ENCODE measurements at places on chromosomes 5 and 9. TPM values are rescaled to one million over a fixed set of nuclear protein-coding genes. Genes with fewer than 3 reads are reported as not detected.

Gene FOXD4L6
- under 0.01 TPM for total RNA-seq

Gene TMEM250
- 39.7 TPM for total RNA-seq

Gene FBLL1
- total RNA-seq, result 0.32 TPM

Gene EQTN
- not detected for total RNA-seq

Gene SIGMAR1
- 76.7 TPM for total RNA-seq

Gene PCDHGB3
- 5.2 TPM for total RNA-seq

Gene SMC2
- 19.0 TPM for total RNA-seq

Gene NMUR2
- not detected for total RNA-seq

Gene TRPM3
- total RNA-seq, result under 0.01 TPM

Gene PCDHA2
- total RNA-seq, result under 0.01 TPM

Gene SAXO1
- not detected for total RNA-seq

Gene SCGB3A2
- total RNA-seq, result not detected

Gene F2RL1
- total RNA-seq, result 26.3 TPM

Gene CCL21
- total RNA-seq, result not detected

Gene CFAP157
- under 0.01 TPM for total RNA-seq

Gene C5orf52
- not detected for total RNA-seq

Gene PCDHA11
- total RNA-seq, result under 0.01 TPM

Gene PTGES
- 16.0 TPM for total RNA-seq

Gene CLK4
- total RNA-seq, result 26.3 TPM

Gene SLC12A2
- 37.1 TPM for total RNA-seq

Gene SARDH
- 5.5 TPM for total RNA-seq

Gene MRPL36
- total RNA-seq, result 55.1 TPM

Gene ANKRD31
- total RNA-seq, result under 0.01 TPM

Gene PCDHAC1
- total RNA-seq, result under 0.01 TPM

Gene SLC25A2
- 0.64 TPM for total RNA-seq

Gene ENTPD2
- not detected for total RNA-seq

Gene SMIM33
- total RNA-seq, result not detected

Gene CAMK4
- total RNA-seq, result 3.2 TPM

Gene SLC30A5
- 55.1 TPM for total RNA-seq

Gene PTCD2
- 7.7 TPM for total RNA-seq

Gene ITGA1
- total RNA-seq, result 104 TPM

Gene C9orf50
- total RNA-seq, result not detected

Gene PCDHGA2
- 2.6 TPM for total RNA-seq

Gene HCN1
- under 0.01 TPM for total RNA-seq

Gene MEGF10
- total RNA-seq, result 0.97 TPM

Gene SLC6A7
- under 0.01 TPM for total RNA-seq

Gene TICAM2
- total RNA-seq, result 7.1 TPM

Gene CDC26
- 35.8 TPM for total RNA-seq

Gene TAF11L10
- total RNA-seq, result not detected

Gene IFNA14
- not detected for total RNA-seq

Gene TNFSF8
- total RNA-seq, result not detected

Data from fibroblast of villous mesenchyme (primary cell).